NCI-H187 treated with DMSO at 0.1 percent for 48 hours (cell line): ENCODE measurements at places on chromosomes 3 and 15.

GRCh38 chr3:158755421-158755820 lies 23.2 kb upstream of the RARRES1 start:
- no peak for DNase-seq

DNA sequence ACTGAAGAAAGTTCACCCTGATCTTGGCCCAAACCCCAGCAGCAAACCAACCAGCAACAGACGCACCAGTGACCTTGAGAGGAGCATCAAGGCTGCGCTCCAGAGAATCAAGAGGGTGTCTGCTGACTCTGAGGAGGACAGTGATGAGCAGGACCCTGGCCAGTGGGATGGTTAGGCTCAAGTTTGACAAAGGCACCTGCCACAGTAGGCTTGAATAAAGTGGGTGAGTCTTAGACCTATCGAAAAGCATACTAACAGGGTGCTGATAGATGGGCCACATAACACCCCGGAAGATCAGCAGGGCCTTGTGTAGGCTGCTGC lies 23.9 kb downstream of the WHAMM start:
- DNase-seq, result no peak

DNA sequence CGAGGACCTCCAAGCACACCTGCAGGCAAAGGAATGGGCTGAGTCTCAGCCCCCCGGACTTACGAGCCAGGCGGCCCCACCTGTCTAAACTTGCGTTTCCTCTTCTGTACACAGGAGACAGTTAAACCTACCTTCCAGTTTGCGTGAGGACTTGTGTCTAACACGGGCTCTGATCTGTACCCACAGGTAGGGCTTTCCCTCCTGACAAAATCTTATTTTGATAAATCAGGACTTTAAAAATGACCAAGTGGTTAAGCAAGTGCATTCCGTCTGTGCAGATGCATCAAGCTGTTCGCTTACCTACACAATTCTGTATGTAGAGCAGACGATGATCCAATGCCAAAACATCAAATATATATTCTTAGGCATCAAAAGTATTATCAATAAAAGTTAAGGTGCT lies 238.0 kb downstream of the XXYLT1 start:
- DNase-seq, result no peak

GRCh38 chr3:122067214-122067550 lies 12.0 kb downstream of the CD86 start:
- no peak for DNase-seq

DNA sequence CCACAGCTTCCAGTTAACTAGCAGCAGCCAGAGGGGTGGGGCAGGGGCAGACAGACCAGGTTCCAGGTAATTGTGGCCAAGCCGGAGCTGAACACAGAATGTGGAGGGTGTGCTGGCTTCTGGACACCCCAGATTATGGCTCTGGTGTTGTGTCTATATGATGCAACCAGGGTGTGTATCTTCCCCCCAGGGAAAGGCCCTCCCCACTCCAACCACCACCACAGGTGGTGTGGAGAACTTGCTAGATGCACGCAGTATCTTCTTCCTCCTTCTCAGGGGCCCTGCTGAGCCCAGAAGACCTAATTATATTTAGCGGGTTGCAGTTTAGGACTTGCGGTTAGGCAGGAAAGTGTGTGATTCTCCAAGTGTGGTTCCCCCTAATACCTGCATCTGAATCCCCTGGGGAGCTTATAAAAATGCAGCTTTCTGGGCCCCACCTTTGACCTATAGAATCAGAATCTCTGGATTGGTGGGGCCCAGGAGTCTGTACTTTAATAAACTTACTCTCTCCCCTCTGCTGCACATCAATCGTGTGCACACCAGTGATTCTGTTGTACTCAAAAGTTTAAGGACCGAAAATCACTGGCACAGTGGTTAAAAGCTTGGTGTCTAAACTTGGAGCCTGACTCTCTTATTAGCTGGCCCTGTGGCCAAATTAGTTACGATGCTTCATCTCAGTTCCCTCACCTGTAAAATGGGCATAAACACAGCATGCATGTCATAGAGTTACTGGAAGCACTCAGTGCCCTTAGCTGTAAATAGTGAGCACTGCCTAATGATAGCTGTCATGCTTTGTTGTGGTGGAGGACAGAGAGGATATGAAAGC lies 379.1 kb upstream of the PROK2 start:
- no peak for DNase-seq

DNA sequence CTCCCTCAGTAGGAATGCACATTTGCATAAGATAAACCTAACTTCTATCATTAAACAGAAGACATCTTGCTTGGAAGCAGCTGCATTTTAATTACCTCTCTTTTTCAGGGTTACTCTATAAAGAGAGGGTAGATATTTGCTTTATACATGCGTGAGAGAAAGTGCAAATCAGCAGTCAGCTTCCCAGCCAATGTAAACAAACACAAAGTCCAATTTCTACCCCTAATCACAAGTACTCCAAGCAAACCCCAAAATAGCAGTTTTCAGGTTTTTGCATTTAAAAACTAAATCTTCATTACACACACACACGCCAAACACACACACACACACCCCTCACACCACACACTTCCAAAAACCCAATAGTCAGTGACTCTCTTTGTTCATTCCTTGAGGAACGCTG lies 303.9 kb upstream of the ALCAM start:
- DNase-seq, result no peak

DNA sequence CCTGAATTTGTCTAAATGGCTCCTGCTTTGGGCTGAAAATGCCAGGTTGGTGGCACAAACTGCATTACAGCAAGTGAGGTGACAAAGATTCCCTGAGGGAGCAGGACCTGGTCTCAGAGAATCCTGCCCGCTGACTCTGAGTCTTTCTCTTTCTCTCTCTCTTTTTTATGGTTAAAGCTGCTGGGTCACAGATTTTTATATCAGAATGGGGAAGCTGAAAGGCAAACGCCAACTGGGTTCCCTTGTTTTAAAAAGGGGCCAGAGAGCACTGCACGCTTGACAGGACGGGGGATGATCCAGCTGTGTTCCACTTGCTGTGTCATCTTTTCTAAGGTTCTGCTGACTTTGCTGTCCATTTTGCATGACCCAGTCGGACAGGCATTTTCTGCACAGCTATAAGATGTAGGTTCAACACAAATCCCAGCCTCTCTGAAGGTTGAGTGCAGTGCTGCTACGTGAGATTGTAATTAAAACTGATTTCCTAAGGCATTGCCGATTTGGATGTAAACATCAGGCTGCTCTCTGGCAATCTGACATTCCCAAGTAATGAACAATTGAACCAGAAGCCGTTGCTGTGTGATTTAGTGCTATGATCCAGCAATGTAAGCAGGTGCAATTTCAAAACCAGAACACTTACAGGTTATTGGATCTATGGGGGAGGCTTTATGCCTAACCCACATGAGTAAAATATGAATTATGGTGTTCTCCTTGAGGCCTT lies 25.8 kb downstream of the ARHGEF3 start:
- DNase-seq, result no peak

DNA sequence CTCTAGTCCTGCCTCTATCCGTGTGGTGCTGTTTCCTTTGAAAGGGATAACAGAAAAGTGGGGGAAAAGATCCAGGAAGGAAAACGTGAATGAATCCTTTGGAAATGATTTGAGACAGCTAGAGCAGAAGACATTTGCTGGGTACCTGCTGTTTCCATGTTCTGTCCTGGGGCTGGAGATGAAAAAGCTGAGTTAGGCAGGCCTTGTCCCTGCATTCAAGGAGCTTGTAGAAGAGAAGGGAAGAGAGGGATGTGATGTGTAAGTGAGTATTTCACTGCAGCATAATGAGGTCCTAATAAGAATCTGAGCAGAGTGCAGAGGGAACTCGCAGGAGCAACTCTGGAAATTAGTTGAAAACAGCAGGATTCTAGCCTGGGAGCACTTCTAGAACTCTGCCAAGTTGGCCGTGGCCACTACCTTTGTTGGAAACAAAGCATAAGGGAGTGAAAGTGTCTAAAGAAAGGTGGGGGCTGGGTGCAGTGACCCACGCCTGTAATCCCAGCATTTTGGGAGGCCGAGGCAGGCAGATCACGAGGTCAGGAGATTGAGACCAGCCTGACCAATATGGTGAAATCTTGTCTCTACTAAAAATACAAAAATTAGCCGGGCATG lies 13.8 kb upstream of the SEMA4B start:
- no peak for DNase-seq

DNA sequence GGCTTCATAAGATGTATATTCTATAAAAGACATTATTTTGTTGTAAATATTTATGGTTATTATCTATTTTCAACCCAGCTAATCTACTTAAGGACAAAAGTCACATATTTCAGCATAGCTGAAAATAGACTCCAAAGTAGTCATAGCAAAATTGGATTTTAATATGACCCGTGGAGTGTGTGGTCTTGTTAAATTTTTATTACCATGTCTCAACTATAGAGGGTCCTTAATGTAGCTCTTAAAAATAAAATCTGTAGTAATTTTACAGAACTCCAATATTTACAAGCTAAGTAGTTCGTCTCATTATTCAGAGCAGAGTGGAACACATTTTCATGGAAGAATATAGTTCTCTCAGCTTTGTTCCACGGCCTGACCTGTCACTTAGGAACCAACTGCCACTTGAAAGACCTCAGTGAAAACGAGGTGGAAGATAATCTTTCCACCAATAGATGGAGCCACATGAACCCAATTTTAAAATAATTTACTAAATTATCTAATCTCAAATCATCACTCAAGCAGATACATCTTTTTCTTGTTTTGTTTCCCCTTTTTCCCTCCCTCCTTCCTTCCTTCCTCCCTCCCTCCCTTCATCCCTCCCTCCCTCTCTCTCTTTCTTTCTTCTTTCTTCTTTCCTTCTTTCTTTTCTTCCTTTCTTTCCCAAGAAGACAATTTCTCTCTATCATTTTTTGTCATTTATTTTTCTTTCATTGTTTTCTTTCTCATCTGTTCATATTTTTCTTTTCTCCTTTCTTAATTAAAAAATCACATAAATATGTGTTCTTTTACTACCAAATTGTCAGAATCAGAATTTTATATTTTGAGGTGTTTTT lies 97.2 kb downstream of the CLDN1 start:
- no peak for DNase-seq

DNA sequence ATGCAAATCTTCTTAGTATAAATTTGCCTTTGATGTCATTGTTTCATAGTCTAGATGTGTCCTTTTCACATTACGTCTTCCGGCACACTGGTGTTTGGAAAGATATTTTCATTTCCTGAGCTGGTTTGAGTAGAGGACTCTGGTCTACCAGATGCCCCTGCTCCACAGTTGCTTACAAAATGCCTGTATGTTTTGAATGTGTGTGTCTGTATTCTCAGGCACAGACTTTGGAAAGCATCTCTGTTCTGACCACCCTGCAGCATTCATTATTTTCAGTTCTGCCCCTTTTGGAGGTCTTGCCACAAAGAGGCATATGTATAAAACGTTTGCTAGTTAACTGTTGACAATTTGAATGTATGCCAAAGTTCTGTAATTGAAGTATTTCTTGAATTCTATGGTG lies 236.0 kb upstream of the GOLIM4 start:
- no peak for DNase-seq

GRCh38 chr3:148751461-148751860 lies 53.8 kb downstream of the AGTR1 start:
- no peak for DNase-seq

GRCh38 chr3:122793568-122794416 lies at the start of gene HSPBAP1:
HSPBAP1 (minus strand) TSS chr3:122793831; CDS start chr3:122793680, 151 bp downstream.
- DNase-seq, result no peak

- DNase-seq, result no peak
Measured at GRCh38 chr15:34818526-34818925, 23.2 kb upstream of the ACTC1 start.

- DNase-seq, result no peak
Measured at GRCh38 chr3:46192939-46193338, 15.2 kb downstream of the CCR1 start.

DNA sequence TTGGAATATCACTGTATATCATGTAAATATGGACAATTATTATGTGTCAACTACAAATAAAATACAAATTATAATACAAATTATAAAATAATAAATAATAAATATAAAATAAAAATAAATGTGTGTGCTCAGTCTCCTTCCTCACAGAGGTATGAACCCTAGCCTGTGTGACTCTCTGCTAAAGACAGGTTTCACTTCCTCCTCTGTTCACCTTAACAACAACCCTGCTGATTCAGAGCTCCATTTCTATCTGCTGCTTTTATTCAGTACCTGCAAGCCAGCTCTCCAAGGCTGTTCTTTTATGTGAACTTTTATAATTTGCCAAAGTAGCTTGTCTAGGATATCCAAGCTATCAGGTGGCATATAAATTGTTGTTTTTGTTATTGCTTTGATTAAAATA lies 610.7 kb upstream of the GRM7 start:
- DNase-seq, result no peak

DNA sequence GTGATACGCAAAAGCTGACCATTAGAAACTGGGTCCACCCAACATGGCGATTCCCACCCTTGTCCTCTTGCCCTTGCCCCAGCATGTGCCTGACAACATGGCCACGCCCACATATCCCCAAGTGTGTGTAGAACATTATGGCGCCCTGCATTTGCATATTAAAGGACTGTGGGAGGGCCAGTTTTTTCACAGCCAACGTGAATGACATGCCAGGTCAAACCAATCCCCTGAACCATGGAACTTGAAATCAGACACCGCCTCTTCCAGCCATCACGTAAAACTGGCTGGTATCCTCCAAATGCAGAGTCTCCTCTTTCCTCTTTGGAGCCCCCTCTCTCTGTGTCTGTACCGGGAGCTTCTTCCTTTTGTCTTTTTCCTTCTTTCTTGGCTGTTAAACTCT lies 156.7 kb upstream of the EPHA6 start:
- no peak for DNase-seq
